Cortex of kidney (tissue), 1 donor: ENCODE measurements at places on chromosomes 1 and 21.

DNA sequence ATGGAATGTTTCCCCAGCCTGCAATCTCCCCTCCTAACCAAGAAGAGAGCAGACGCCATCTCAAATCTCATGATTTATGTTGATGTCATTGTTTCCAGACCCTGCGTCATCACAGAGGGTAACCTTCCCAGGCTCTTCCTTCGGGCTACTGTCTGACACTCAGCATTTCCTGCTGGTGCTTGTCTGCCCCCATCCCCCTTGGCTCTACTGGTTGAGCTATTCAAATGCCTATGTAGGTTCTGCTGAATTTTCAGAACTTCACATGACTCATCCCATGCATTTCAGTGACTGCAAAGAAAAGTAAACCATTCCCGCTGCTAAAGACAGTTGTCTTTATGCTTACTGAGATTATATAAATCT is 24.8 kb upstream of the ITPKB start:
- DNase-seq: no peak

GRCh38 chr1:221991221-221991620 is 249.3 kb upstream of the DUSP10 start:
- no peak for DNase-seq

- no peak for DNase-seq
Observed at GRCh38 chr21:43266534-43266933, 97.7 kb downstream of the CRYAA start.

DNA sequence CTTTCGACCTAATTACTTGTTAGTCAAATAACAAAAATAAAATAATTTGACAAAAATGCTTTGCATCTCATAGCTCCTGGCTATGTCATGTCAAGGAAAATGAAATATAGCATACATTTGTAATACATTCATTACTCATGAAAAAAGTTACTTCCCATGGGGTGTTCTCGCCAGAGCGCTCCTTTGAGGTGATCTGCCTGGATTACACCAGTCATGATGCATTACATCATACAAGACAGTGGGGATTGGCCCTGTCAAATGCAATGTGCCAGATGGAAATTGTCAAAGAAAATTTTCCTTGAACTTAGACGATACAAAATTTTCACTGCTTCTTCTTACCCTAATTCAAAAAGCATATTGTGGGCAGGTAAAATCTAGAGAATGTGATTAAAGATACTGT is 215.6 kb upstream of the B3GALT2 start:
- DNase-seq: no peak

DNA sequence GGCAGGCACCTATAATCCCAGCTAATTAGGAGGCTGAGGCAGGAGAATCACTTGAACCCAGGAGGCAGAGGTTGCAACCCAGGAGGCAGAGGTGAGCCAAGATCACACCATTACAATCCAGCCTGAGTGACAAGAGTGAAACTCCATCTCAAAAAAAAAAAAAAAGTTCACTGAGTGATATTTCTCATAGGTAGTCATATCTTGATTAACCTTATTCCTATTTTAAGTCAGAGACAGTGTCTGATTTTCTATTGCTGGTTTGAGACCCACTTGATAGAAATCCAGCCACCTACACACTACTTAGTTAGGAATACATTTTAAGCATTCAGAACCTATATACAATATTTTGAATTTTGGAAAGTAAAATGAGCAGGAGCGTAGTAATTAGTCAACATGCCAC is 357.4 kb upstream of the ADGRL2 start:
- no peak for DNase-seq

DNA sequence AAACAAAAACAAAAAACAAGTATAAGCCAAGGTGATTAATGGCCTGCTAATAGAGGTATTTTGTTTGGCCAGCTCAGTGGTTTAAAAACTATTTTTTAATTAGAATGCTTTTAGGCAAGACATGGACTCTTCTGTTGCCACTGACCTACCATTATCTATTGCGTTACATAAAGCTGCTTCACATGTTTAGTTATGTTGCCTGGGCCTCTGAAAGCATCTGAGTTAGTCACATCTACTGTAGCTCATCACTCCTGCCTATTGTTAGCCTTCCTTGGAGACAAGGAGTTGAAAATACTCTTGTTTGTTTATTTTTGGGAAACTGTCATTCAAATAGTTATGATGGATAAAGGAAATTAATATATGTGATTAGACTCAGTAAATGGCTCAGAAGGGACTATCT is 14.3 kb downstream of the DNAJB4 start:
- DNase-seq: no peak

DNA sequence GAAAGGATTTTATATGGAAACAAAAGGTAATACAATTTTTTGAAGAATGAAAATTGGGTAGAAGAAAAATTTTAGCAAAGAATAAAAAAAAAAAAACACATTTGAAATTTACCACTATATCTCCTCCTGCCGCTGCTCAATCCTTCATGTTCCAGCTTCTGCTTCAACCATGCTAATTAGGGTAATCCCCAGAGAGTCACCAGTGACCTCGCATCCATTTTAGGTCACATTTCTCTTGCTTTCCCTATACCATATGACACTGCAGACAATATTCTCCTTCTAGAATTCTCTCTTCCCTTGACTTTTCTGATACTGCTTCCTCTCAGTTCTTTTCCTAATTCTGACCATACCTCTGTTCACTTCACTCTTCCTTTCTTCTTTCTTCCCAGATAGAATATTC is 237.1 kb downstream of the USH2A start:
- no peak for DNase-seq

DNA sequence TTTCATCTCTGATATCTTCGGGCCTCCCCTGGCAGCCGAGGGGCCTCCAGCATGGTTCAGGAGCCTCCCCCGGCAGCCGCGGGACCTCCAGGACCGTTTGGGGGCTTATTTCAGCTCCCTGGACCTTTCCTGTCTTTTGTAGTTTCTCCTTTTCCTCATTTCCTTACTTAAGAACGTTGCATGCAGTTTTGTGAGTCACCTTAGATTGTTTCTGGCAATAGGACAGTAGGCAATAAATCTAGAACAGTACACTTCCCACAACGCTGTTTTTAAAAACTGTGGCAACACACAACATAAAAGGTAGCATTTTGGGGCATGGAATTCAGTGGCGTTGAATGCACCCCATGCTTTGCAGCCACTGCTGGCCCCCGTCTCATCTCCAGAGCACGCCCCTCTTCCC is 24.4 kb downstream of the FAAP20 start:
- DNase-seq: no peak

DNA sequence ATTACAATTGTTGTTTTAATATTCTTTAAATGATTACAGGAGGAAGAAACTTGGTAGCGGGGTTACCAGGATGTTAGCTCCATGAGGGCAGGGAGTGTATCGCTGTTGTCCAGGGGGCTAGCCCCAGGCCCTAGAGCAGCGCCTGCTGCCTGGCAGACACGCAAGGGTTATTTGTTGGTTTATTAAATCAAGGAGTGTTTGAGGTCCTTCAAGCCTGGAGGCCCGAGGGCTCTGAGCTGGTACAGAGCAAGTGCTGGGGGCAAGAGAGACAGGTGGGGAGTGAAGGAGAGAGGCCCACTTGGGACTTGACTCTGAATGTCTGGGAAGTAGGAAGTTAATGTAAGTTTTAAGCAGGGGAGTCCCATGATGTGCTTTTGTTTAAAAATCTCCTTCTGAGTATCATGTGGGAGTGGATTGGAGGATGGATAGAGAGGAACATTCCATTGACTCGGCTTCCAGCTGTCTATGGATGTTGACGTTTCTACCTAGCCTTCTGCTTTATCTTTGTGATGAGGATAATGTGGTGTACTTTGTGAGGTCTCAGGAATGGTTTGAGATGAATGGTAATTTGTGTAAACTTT is 8.7 kb downstream of the ITSN1 start:
- no peak for DNase-seq

DNA sequence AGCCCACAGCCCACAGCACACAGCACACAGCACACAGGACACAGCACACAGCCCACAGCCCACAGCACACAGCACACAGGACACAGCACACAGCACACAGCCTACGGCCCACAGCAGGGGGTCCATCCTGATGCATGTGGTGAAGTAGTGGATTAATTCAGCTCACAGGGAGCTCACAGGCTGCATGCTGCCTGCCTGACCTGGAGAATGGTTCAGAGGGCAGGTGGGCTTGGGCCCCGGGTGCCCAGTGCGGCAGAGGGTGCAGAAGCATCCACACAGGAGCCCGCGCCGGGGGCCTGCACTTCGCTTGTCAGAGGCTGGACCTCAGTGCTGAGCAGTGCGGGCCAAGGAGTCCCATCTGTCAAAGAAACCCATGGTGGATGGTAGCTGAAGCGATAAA is 21.1 kb upstream of the AJAP1 start:
- DNase-seq: no peak

DNA sequence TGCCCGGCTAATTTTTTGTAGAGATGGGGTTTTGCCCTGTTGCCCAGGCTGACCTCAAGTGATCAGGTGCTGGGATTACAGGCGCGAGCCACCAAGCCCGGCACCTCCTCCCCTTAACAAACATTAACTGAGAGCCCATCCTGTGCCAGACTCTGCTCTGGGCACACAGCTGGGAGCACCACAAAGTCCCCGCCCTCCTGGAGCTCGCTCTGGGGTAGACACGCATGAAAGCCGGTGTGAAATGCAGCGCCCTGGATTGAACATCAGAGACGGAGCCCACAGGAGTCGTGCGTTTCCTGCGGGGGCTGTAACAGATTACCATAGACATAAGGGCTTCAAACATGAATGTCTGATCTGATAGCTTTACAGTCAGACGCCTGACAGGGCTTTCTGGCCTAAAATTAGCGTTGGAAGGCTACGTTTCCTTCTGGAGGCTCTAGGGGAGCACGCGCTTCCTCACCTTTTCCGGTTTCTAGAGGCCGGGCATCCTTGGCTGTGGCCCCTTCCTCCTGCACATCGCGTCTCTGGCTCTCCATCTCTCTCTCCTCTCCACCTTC is 14.3 kb downstream of the SLC27A3 start:
- DNase-seq: no peak

GRCh38 chr1:210233495-210234328 is 1.1 kb downstream of the SERTAD4 start:
- no peak for DNase-seq

DNA sequence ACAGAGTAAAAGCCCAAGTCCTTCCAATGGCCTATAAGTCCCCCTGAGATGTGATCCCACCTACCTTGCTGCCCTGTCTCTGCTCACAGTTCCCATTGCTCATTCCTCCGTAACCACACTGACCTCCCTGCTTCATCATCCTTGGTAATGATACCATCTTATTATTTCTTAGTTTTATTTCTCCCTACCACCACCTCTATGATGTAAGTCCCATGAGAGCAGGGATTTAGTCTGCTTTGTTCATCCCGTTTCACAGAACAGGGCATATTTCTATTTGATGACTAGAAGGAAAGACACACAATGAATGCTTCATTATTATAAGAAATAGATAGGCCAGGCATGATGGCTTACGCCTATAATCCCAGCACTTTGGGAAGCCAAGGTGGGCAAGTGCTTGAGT is 22.5 kb downstream of the NIBAN1 start:
- no peak for DNase-seq

DNA sequence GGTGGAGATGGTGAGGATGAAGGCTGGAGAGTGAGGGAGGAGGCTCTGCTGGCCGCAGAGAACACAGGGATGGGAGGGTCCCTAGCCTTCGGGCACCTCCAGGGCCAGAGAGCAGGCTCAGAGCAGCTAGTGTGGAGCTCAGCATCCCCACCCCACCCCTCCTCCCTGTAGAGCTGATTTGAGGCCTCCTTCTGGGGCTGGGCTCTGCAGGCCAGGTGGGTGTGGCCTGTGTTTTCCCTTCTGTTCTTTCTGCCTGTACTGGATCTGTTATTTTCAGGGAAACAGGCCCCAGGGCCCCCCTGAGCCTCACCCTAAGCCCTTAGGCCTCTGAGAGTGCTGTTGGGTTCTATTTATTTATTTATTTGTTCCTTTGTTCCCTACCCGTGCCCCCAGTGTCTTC is 44.8 kb downstream of the TMCC2 start:
- DNase-seq: no peak

- no peak for DNase-seq
Observed at GRCh38 chr1:76298399-76298798, 223.9 kb downstream of the ST6GALNAC3 start.

DNA sequence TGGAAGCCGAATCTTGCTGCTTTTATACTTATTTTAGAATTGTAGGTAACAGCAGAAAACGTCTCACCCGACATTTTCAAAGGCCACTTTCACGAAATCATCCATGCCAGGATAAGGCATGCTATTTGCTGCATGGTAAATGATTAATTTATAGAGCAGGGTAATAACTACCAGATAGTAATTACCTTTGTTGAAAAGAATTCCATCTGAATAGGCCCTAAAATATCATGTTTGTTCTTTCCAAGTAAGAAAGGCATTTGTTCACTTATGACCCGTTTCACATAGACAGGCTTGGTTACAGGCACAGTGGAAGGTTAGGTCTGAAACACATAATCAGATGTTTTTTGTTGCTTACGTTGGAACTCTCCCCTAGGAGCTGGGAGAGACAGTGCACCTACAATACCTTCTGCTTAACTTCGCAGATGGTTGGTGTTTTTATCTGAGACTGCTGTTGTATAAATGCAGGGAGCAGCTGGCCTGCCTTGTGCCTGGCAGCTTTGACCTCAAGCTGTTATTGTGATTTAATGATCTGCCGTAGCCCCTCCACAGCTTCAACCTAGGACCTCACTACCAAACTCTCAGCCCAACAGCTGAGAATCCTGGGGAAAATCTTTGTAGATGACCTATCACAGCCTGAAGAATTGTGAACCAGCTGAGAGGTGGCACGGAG is 1.6 kb downstream of the SLC44A3 start:
- no peak for DNase-seq

- DNase-seq: no peak
Observed at GRCh38 chr1:40945491-40945973, 34.0 kb upstream of the CTPS1 start.

GRCh38 chr21:38794978-38795377 is 10.8 kb upstream of the ETS2 start:
- DNase-seq: no peak

GRCh38 chr1:155241841-155242264 is 13.4 kb downstream of the ENTREP3 start:
- DNase-seq: no peak

DNA sequence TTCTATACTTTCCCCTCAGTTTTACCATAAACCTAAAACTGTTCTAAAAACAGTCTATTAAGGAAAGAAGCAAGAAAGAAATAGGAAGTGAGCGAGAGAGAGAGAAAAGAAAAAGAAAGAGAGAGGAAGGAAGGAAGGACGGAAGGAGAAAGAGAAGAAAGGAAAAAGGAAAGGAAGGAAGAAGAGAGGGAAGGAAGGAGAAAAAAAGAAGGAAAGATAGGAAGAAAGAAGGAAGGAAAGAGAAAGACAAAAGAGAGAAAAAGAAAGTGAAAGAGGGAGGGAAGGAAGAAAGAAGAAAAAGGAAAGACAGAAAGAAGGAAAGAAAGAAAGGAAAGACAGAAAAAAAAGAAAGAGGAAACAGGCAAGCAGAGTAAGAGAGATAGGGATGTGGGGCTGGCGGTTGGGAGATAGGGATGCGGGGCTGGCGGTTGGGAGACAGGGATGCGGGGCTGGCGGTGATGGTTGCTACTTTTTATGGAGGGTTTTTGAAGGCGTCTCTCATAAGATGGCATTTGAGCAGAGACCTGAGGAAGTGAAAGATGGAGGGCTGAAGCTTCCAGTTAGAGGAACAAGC is 70.4 kb upstream of the IRF2BP2 start:
- no peak for DNase-seq

- no peak for DNase-seq
Observed at GRCh38 chr1:181676269-181676668, 193.0 kb downstream of the CACNA1E start.

GRCh38 chr1:173914366-173914871 is 2.7 kb downstream of the SERPINC1 start:
- DNase-seq: no peak

GRCh38 chr1:220031287-220031686 is 15.0 kb downstream of the EPRS1 start:
- DNase-seq: no peak
